Ovary (tissue), 10 donors: ENCODE measurements at places on chromosomes 2 and 18. TPM values are rescaled to one million over a fixed set of nuclear protein-coding genes. Genes with fewer than 3 reads are reported as not detected.
A peak's percentile ranks its signal among the peaks of the same experiment; 100 is the strongest.

The REG1B gene
- 1.7 TPM for total RNA-seq

The MAPRE3 gene
- 41.0 TPM for total RNA-seq

The KATNAL2 gene
- total RNA-seq = 3.0 TPM

The RIT2 gene
- not detected for total RNA-seq

The DSC3 gene
- total RNA-seq = 0.37 TPM

The NIFK gene
- total RNA-seq = 67.3 TPM

The CCDC74B gene
- total RNA-seq = 8.1 TPM

The GCG gene
- total RNA-seq = 0.24 TPM

The TMEM169 gene
- total RNA-seq = 0.79 TPM

The ITGB6 gene
- not detected for total RNA-seq

DNA sequence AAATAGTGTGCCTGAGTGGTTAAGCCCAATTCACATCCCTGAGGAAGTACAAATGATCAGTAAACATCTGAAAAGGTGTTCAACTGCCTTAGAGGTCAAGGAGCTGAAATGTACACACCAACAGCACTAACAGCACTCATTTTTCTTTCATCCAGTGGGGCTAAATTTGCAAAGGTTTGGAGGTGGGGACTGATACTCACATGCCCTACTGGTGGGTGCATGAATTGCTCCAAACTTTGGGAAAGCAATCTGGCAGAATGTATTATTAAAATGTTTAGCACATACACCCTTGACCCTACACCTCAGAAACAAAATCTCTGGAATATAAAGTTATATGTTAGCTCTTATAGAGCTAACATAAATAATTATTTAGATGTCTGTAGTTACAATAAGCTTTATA is 19.0 kb upstream of the FAM178B start:
- no peak overlapping the region for H3K27ac ChIP-seq
- no peaks in the 10 kb centered on the region for H3K27me3 ChIP-seq
- no peak overlapping the region for H3K4me3 ChIP-seq
- no peaks in the 10 kb centered on the region for H3K36me3 ChIP-seq
- no peak for DNase-seq

DNA sequence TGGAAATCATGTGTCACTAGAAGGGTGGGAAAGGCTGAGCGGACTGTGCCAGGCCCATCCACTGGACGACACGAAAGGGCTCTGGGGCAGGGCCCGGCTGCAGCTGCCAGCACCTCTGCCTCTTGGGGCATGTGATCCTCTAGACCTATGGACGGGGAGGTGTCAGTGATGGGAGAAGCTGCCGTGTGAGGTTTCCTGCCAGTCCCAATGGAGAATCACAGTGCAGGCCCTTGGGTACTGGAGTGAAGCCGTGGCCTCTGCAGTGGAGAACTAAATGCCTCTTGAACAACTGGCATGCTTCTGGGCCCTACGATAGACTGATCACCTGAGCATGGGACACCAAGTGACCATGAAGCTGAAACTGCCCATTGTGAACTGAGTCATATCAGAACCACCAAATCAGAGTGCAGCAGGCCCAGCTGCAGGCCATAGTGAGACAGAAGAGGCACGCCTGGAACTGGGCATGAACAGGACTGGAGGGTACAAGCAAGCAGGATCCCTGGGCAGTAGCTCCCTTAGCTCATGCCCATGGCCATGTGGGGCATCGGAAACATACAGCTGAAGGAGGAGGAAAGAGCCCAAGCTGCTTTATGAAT is 18.8 kb upstream of the RHOB start:
- no peak overlapping the region for H3K4me3 ChIP-seq
- peaks cover 2% of the 10 kb centered on the region for H3K4me1 ChIP-seq
- H3K27ac ChIP-seq = no peak overlapping the region
- no peaks in the 10 kb centered on the region for H3K27me3 ChIP-seq
- no peak for DNase-seq

- no peak overlapping the region for H3K4me3 ChIP-seq
- H3K27me3 ChIP-seq = no peaks in the 10 kb centered on the region
- DNase-seq = no peak
Measured at GRCh38 chr2:149860276-149860921, 272.8 kb upstream of the MMADHC start.

DNA sequence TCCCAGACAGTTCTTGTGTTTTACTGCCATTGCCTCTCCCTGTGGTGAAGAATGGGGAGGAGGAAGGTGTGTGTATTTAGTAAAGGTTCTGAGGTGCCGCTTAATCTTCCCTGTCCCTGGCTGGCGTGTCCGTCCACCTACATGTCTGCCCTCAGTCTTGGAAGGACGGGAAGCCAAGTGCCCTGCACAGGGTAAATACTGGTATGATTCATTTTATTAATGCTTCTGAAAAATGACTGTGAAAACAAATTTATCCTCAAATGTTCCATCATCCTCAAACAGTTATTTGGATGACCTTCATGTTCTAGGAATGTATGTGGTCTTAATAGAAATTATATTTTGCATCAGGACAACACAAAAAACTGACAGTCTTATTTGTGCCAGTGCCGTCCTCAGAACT is 6.6 kb downstream of the EPAS1 start:
- no peaks in the 10 kb centered on the region for H3K36me3 ChIP-seq
- DNase-seq = no peak
- no peaks in the 10 kb centered on the region for H3K27me3 ChIP-seq
- H3K27ac ChIP-seq = no peak overlapping the region
- H3K4me3 ChIP-seq = no peak overlapping the region

DNA sequence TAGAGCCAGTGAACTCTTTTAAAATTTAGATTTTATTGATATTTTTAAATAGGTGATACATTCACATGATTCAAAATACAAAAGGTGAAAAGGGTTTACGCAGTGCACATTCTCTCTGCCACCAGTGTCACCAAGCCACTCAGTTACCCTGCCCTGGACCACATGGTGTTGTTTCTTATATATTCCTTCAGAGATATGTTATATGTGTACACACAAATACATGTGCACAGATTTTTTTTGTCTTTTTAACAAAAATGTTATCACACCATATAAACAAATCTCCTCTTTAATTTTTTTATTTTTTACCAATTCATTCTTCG is 26.2 kb downstream of the SERPINB4 start:
- H3K4me1 ChIP-seq = no peaks in the 10 kb centered on the region
- H3K27me3 ChIP-seq = no peaks in the 10 kb centered on the region
- H3K4me3 ChIP-seq = no peak overlapping the region
- H3K27ac ChIP-seq = no peak overlapping the region

GRCh38 chr2:217798743-217799562 is 203.8 kb downstream of the TNS1 start:
- peak; percentile 17 for DNase-seq
- H3K27me3 ChIP-seq = no peaks in the 10 kb centered on the region
- H3K4me3 ChIP-seq = no peak overlapping the region
- H3K27ac ChIP-seq = no peak overlapping the region
- H3K36me3 ChIP-seq = no peaks in the 10 kb centered on the region

GRCh38 chr2:181036848-181037603 is 56.6 kb downstream of the UBE2E3 start:
- H3K27me3 ChIP-seq = peaks cover 3% of the 10 kb centered on the region
- no peaks in the 10 kb centered on the region for H3K36me3 ChIP-seq
- DNase-seq = no peak
- no peak overlapping the region for H3K4me3 ChIP-seq

- no peak overlapping the region for H3K4me3 ChIP-seq
- H3K27ac ChIP-seq = no peak overlapping the region
- H3K27me3 ChIP-seq = no peaks in the 10 kb centered on the region
- no peaks in the 10 kb centered on the region for H3K4me1 ChIP-seq
Measured at GRCh38 chr2:19709553-19709952, 192.2 kb downstream of the TTC32 start.

DNA sequence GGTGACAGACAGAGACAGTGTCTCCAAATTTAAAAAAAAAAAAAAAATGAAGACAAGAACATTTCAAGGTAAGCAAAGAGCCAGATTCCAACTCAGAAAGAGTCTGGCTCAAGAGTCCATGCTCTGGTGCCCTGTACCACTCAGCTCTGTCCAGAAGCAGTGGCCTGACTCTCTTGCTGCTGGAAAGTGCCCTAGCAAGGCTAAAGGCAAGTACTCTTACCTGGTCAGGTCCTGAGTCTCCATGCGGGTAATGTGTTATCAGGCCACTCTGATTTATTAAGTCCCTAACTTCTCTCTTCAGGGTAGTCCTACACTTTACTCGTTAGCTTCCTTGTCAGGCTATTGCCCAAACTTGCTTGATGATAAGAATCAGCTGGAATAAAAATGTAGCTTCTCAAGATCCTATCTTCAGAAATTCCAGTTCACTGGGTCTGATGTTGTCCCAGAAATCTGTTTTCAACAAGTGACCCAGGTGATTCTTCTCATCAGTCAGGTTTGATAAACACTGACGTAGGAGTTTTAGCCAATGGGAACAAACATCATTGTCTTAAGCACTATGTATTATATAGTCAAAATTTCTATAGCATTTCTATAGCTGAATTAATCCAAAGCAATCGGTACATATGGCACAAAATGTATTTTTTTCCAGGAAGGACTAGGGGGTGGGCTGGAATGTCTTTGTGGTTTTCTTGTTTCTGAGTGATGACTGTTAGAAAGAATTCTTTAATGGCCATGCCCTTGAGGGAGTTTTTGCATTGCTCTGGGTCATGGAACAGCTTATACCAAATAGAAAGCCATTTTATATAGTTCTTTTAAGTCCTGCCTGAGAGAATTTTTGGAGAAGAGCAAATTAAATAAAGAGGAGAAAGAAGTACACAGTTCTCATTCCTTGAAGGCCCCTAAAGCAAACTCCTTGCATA is 139.9 kb upstream of the DNMT3A start:
- H3K27me3 ChIP-seq = no peaks in the 10 kb centered on the region
- no peak overlapping the region for H3K27ac ChIP-seq
- H3K4me3 ChIP-seq = no peak overlapping the region
- no peaks in the 10 kb centered on the region for H3K4me1 ChIP-seq

DNA sequence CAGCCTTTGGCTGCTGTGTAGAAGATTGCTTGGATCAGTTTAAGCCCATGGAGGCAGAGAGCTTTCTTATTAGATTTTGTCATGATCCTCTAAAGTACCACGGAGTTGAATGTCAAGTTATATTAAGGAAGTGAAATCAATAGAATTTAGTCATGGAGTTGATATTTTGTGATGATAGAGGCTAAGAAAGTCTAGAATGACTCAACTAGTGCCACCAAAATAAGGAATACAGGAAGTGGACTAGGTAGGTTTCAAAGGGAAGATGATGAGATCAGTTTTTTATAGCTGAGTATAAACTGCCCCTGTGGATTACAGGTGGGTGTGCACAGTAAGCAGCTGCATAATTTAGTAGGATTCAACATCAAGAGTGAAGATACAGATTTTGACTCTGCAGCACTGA is 25.2 kb downstream of the FBXO36 start:
- no peaks in the 10 kb centered on the region for H3K36me3 ChIP-seq
- no peaks in the 10 kb centered on the region for H3K27me3 ChIP-seq
- H3K4me1 ChIP-seq = no peaks in the 10 kb centered on the region
- no peak for DNase-seq
- H3K27ac ChIP-seq = no peak overlapping the region

GRCh38 chr2:100265226-100265625 is 57.1 kb downstream of the LONRF2 start:
- H3K27ac ChIP-seq = no peak overlapping the region
- H3K27me3 ChIP-seq = no peaks in the 10 kb centered on the region
- no peak overlapping the region for H3K4me3 ChIP-seq
- no peak for DNase-seq
- H3K36me3 ChIP-seq = no peaks in the 10 kb centered on the region

DNA sequence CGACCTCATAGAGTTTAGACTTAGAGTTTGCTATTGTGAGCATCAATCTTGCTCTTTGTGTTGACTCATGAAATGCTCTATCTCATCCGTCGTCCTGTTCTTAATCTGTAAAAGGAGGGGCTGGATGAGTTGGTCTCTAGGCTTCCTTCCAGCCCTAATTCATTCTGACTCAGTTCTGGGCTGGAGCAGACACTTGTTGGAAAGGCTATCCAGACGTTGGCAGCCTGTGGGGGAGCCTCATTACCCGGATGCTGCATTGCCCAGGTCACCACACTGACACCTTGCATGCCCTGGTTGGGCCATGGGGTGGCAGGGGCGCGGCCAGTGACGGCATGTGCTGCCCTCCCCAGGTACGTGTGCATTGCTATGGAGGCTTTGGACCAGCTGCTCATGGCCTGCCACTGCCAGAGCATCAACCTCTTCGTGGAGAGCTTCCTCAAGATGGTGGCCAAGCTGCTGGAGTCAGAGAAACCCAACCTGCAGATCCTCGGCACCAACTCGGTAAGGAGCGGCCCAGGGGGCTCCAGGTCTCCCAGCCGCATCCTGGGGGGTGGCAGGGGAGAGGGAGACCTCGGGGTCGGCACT is 61.5 kb downstream of the EFR3B start:
- no peaks in the 10 kb centered on the region for H3K27me3 ChIP-seq
- no peaks in the 10 kb centered on the region for H3K36me3 ChIP-seq
- H3K4me1 ChIP-seq = peaks cover 5% of the 10 kb centered on the region

DNA sequence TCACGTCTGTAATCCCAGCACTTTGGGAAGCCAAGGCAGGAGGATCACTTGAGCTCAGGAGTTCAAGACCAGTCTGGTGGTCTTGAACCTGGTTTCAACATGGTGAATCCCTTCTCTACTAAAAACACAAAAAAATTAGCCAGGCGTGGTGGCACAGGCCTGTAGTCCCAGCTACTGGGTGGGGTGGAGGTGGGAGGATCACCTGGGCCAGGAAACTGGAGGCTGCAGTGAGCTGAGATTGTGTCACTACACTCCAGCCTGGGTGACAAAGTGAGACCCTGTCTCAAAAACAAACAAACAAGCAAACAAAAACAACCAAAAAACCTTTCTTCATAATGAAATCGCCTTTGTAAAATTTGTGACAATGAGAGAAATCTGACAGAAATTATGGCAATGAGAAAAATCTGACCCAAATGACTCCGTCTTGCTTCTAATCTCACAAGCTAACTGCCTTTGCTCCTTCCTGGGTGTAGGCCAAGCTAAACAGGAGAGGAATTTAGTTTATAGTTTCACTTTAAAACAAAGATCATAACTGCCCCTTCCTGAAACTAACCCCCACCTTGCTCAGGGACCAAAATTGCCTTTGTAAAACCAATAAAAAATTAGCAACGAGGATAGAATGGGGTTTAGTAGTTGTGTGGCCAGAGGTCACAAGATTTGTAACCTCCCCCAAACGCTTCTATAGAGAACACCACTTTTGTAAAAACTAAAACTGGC is 60.7 kb upstream of the KIF5C start:
- H3K27ac ChIP-seq = no peak overlapping the region
- no peaks in the 10 kb centered on the region for H3K36me3 ChIP-seq
- H3K27me3 ChIP-seq = no peaks in the 10 kb centered on the region
- no peak for DNase-seq
- H3K4me1 ChIP-seq = peaks cover 9% of the 10 kb centered on the region
- no peak overlapping the region for H3K4me3 ChIP-seq

GRCh38 chr2:130729322-130730299 is 741 bp downstream of the GPR148 start:
- H3K27me3 ChIP-seq = no peaks in the 10 kb centered on the region
- H3K4me3 ChIP-seq = no peak overlapping the region
- H3K36me3 ChIP-seq = no peaks in the 10 kb centered on the region
- no peak overlapping the region for H3K27ac ChIP-seq

DNA sequence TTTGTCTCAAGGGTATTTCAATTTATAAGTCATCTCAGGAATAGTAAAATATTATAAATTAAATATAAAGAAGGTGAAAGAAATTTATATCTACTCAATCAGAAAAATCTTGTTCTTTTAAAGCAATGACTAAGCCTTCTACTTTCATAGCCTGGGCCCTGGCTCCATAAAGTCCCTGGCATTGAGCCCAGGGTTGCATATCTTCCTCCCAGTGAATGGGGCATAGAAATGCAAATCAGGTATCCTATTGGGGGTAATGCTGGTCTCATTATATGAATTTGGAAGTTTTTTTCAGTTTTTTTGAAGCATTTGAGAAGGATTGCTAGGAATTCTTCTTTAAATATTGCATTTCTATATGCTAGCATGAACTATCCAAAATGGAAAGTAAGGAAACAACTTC is 73.9 kb upstream of the MC2R start:
- no peaks in the 10 kb centered on the region for H3K4me1 ChIP-seq
- no peak overlapping the region for H3K27ac ChIP-seq
- H3K36me3 ChIP-seq = no peaks in the 10 kb centered on the region
- no peaks in the 10 kb centered on the region for H3K27me3 ChIP-seq
- H3K4me3 ChIP-seq = no peak overlapping the region
